NCI-H524 (cell line): ENCODE measurements at places on chromosomes 3 and 15.

DNA sequence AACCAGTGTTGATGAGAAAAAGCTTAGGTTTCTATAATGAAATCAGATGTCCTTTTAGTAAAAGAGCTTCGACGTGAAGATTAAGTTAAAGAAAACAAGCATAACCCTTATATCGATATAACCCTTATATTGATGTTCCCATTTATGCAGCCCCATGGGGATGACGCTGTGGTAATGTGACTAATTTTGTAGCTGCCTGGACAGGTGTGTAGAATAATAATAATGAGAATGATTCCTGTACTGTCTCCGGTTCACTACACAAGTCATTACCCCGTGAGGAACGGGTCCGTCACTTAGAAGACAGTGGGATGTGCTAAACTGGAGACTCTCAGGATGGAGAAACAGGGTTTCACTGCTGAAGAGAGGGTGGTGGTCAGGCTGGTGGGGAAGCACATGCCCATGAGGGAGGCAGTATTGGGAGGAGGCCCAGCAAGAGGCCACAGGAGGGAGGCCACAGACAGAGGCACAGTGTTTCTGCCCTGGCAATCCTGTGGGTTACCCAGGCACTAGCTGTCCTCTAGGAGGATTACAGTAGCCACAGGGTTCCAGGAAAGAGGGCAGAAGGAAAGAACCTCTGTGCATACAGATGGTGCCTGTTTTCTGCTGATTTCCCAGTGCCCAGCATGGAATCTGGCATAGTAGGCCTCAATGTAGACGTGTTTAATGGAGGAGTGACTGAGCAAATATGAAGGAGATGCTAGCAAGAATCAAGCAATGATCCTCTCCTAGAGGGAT, 191.1 kb upstream of the TSC22D2 start:
- no peak for DNase-seq

GRCh38 chr15:57307527-57308169, 68.7 kb upstream of the CGNL1 start:
- DNase-seq = no peak

DNA sequence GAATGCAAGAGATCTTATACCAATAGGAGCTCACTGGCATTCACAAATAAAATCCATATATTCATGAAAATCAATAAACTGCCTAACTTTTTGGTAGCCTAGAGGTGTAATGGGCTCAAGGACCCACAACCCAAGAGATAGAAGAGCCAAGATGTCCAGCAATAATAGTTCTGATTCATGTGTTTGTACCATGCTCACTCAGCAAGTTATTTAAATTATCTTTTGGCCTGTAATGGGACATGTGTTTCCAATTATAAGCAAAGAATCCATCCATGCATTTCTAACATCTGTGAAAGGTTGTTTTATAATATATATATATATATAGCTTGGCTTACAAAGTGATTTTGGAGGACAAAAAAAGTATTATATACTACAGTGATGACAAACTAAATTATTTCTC, 29.7 kb upstream of the SHC4 start:
- DNase-seq = no peak

DNA sequence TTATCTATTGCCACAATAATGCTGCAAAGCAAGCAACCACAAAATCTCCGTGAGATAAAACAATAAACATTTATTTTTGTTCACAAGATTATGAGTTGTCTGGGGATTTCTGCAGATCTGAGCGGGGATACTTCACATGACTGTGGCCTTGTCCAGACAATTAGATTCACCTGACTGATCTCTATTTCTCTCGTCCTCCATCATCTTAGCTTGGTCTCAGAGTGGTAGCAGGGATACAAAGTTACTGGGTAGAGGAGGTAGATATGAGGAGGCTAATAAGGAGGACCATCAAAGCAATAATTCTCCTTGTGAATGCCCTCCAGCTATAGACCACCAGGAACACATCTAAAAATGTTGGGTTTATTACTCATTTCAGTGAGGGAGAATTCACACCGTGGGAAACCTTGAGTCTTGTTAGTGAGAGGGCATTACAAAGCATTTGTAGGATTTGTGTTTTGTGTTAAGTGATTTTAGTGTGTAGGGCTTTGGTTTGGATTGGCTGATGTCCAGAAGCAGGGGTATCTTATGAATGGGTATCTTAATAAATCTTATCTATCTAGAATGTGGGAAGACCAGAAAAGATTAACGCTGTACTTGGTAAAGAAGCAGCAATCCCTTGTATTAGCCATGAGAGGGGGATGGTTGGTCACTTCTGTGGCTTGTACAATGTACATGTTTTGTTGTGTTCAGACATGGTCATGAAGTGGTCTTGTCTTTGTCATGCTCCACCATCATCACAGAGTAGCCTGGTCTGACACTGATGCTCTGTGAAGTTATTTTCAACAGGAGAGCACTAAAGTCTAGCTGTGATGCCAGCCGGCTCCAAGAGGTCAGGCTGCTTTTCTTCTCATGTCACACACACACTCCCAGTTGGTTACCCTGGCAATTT, 287.6 kb upstream of the STT3B start:
- DNase-seq = no peak

GRCh38 chr15:101158166-101159095, 93.4 kb downstream of the CHSY1 start:
- no peak for DNase-seq

- no peak for DNase-seq
Observed at GRCh38 chr15:101481381-101481705, 8.2 kb downstream of the PCSK6 start.

GRCh38 chr3:161568671-161569070, 72.1 kb downstream of the OTOL1 start:
- no peak for DNase-seq
